Activated CD4-positive, alpha-beta T cell treated with anti-CD3 and anti-CD28 coated beads, Interleukin-2, amount 10 ng/mL, durations not matched to agents 7 days and 5 days (primary cell): ENCODE measurements at places on chromosomes 11 and 22.

DNA sequence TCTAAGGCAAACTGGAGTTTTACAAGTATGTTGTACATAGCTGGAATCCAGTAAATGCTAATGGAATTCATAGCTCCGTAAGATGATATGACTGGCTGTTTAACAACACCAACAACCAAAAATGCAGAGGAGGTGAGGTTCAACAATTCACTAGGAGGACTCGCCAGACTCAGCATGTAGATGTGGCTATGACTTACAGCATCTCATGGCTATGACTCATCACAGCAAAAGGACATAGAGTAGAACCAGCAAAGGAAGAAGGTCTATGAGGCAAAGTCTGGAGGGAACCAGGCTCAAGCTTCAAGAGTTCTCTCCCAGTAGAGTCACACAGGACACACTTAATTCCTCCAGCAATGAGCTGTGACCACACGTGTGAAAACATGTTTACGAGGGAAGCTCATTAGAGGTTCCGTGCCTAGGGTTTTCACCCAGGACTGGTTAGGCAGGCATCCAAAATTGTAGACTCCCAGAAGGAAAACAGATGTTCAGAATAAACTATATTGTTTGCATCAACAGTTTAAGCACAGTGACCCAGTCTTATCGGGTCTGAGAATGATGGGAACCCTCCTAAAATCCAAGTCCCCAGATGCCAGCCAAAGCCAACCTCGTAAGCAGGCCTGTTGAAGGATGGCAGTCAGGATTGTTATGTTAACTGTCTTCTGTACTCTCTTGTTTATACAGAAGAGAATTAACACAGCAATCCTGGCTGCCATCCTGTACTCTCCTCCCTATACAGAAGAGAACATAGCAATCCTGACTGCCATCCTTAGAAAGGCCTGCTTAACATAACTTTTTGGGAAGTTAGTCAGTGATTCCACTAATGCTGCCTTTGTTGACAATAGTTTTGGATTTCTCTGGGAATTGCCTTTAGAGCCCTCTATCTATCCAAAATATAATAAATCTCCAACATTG is 116.6 kb downstream of the LARGE1 start:
- no peak for DNase-seq

GRCh38 chr11:68429661-68430060 is 30.9 kb upstream of the PPP6R3 start:
- DNase-seq: no peak

DNA sequence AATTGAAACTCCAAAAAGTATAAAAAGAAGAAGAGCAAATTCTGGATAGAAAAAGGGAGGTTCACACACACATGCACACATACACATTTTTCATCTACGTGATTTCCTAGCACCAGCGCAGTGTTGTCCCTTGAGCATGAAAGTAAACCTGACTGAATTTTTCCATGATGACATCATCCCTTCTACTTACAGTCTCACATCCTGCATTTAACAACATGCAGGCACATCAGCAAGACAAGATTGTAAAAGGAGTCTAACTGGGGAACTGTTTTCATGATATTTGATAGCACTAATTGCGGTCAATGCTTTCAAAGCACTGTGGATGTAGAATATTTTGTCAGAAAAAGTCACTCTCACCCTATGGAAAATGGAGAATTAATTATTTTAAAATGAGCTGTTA is 36.6 kb downstream of the GAS2 start:
- DNase-seq: peak; percentile 6

- no peak for DNase-seq
Measured at GRCh38 chr11:65471447-65471891, 27.4 kb upstream of the MALAT1 start.

GRCh38 chr11:33701302-33702230 is 940 bp upstream of the C11orf91 start:
- no peak for DNase-seq

DNA sequence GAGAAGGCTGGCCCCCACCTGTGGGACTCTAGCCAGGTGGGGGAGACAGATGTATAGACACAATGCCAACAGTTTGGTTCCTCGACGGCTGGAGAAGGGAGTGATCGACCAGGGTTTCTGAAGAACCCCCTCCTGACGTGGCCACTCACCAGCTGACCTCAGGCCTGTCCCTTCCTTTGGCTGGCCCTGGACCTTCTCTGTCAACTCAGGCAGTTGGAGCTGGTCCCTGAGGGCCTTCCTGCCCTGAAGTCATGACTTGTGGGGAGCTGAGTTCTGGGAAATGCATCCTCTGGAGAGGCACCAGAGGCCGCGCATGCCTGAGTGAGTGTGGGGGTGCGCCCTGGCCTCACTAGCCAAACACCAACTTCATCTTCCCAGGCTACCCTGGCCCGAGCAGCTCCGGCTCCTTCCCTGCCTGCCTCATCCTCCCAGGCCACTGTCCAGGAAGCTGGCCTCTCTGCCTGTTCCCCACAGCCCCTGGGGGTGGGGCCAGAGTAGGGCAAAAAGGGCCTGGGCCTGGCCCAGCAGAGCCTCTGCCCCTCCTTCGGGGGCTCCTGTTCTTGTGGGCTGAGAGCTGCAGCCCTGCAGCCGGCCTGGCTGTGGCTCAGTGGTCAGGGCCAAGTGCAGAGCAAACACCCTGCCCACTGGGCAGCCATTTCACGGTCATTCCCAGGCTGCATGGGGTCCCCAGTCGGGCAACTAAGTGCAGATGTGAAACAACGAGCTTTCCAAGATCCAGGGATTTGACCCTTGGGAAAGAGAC is 23.6 kb downstream of the TXN2 start:
- no peak for DNase-seq

DNA sequence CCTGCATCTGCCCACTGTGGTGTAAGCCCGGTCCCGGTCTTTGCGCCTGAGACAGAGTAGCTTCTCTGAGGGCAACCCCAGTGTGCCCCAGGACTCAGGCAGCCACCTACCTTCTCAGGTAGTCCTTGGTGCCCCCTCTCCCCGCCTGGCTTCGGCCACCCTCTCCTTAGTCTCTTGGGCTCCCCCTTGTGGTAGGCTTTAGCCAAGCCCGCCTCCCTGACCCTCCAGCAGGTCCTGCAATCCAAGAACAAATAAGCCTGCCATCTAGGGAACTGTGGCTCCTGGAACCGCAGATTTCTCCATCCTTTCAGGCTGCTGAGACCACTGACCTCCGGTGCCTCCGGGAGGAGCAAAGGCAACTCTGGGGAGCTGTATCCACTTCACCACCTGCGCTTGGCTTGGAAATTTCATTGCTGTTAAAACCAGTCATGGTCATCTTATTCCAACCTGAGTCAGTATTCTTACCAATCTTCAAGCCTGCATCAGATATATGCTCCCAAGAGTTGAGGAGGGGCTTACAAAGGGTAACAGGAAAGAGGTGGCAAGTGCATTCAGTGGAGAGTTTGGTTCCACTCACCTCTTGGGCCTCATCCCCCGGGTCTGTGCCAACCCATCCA is 52.8 kb upstream of the TENM4 start:
- peak; percentile 48 for DNase-seq

- DNase-seq: no peak
Measured at GRCh38 chr11:116946414-116946813, 109.0 kb upstream of the APOA1 start.

GRCh38 chr22:49954354-49954753 is 6.2 kb upstream of the PIM3 start:
- DNase-seq: no peak
